ENCODE measurements at places on chromosomes 7 and 10.

- no peak for DNase-seq
Observed at GRCh38 chr7:140137078-140137477, 39.7 kb downstream of the KDM7A start.

- DNase-seq = no peak
Observed at GRCh38 chr10:8800426-8800825, 745.9 kb downstream of the GATA3 start.

DNA sequence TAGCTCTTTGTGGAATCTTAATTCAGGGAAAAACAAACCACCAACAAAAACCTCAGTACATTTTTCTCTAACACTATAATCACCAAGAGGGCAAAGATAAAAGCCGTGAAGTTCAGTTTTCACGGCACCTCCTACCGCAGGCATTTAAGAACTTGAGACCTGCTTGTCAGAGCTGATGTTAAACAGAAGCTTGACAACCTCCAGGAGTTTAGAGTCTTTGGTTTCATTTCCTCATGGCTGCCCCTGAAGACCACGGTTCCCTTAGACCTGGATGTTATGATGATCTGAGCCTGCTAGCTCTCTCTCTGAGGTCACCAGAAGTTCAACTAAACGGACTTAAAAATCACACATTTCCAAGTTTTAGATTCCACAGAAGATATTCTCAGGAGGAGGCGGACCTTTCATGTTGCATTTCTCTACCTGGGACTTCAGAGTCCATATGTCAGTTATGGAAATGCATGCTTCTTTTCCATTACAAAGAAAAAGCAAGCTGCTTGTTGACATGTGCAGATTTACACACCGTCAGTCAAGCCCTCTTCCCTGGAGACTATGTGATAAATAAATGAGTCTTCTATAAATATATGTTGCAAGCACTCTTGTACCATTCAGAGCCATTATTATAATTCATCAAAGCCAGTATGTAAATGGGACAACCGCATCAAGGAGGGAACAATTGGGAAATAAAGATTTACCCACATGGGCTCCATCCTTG is 258.0 kb downstream of the GFRA1 start:
- DNase-seq = no peak

GRCh38 chr7:7920481-7920880 is 48.1 kb upstream of the GLCCI1 start:
- no peak for DNase-seq

DNA sequence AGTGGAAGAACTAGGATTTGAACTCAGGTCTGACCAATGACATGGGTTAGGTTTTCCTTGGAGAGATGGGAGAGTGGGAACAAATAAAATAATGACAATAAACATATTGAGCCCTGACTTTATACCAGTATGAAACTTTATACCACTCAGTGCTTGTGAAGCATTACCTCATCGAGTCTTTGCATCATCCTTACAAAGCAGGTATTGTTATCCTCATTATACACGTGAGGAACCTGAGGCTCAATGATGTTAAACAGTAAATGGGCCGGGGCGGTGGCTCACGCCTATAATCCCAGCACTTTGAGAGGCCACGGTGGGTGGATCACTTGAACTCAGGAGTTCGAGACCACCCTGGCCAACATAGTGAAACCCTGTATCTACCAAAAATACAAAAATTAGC is 47.7 kb downstream of the HHEX start:
- no peak for DNase-seq

DNA sequence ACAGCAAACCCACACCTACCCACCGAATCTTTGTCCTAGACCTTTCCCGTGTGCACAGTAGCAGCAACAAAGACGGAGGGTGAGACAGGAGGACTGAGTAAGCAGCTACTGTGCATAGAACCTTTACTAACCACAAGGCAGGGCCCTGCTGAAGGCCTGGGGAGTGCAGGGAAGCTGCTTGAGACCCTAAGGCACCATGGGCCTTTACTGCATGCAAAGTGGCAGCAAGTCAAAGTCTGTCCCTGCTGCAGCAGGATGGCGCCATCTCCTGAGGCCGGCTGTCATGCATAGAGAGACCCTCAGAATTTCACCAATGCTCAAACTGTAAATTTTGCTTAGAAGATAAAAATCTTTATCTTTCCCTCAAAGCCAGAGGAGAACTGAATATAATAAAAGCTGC is 610.5 kb downstream of the ACTR3B start:
- DNase-seq = no peak

- no peak for DNase-seq
Observed at GRCh38 chr7:131499801-131500200, 56.6 kb downstream of the PODXL start.

- DNase-seq = no peak
Observed at GRCh38 chr10:29554660-29555059, 80.1 kb downstream of the SVIL start.

DNA sequence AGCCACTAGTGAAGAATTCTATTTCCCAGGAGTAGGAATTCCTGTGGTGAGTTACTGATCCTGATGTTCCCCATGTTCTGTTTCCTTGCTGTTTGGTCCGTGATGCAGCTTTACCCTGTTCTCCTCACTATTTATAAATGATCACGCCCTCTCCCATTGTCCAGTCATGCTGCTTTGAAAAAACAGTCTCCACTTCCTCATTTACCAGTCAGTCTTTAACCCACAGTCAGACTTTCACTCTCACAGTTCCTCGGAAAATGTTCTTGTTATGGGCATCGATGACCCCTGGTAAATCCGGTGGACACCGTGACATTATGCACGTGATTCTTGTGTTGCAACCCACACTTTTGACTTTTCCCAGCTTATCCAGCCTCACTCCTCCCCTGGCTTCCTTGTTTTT is 14.4 kb downstream of the SCIN start:
- DNase-seq = no peak

DNA sequence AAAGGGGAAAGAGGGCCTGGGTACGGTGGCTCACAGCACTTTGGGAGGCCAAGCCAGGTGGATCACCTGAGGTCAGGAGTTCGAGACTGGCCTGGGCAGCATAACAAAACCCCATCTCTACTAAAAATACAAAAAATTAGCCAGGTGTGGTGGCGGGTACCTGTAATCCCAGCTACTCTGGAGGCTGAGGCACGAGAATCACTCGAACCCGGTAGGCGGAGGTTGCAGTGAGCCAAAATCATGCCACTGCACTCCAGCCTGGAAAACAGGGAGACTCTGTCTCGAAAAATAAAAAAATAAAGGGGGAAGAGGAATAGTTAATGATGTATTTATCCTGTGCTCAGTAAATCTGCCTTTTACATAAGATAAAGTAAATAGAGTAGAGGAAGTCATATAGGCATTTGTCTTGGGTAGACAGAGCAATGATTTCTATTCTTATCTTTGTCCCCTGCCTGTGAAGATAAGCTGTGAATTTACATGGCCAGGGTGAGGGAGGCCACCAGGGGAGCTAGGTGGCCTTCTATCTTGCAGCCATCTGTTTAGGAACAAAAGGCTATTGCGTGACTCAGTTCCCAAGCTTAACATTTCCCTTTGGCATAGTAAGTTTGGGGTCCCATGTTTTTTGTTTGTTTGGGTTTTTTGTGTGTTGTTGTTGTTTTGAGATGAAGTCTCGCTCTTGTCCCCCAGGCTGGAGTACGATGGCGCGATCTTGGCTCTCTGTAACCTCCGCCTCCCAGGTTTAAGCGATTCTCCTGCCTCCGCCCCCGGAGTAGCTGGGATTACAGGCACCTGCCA is 73.2 kb upstream of the GTF2I start:
- no peak for DNase-seq

DNA sequence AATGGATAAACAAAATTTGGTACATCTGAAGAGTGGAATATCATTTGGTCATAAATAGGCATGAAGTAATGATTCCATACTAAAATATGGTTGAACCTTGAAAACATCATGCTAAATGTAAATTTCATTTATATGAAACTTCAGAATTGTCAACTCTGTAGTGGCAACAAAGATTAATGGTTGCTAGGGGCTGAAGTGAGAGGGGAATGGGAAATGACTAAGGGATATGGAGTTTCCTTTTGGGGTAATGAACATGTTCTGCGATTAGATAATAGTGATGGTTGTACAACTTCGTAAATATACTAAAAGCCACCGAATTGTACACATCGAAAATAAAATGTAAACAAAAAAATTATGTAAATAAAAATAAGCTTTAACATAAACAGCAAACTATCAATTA is 384.1 kb upstream of the STEAP1 start:
- no peak for DNase-seq

- DNase-seq = no peak
Observed at GRCh38 chr7:131067220-131067619, 260.5 kb upstream of the MKLN1 start.
